ENCODE measurements at places on chromosomes 1 and 21.

GRCh38 chr1:35809114-35810095 lies 1.6 kb downstream of the AGO4 start:
- DNase-seq: no peak

GRCh38 chr1:18508084-18508483 lies 27.4 kb downstream of the KLHDC7A start:
- DNase-seq: no peak

GRCh38 chr1:12568009-12568767 lies 49.8 kb downstream of the DHRS3 start:
- DNase-seq: no peak

DNA sequence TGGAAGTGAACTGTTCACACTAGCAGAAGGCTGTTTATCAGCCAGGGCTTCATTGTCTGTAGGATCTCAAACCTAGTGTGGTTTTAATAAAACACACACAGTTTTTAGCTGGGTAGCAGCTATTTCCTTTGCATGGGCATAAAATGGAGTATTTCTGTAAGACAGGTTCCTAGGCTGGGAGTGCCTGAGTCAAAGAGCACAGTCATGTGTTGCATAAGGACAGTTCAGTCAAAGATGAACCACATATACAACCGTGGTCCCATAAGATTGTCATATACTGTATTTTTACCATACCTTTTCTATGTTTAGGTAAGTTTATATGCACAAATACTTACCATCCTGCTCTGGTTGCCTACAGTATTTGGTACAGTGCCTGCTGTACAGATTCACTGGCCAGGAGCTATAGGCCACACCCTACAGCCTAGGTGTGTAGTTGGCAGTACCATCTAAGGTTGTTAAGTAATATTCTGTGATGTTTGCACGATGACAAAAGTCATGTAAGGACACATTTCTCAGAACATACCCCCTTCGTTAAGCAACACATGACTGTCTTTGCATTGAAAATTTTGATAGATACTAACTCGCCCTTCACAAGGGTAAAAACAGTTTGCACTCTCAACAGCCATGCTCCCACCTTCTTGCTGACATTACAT lies 17.2 kb downstream of the LGALS8 start:
- DNase-seq: no peak

GRCh38 chr1:162905174-162906158 lies 44.5 kb upstream of the CCDC190 start:
- DNase-seq: peak; percentile 77

GRCh38 chr1:18736958-18737357 lies 106.3 kb downstream of the PAX7 start:
- no peak for DNase-seq

DNA sequence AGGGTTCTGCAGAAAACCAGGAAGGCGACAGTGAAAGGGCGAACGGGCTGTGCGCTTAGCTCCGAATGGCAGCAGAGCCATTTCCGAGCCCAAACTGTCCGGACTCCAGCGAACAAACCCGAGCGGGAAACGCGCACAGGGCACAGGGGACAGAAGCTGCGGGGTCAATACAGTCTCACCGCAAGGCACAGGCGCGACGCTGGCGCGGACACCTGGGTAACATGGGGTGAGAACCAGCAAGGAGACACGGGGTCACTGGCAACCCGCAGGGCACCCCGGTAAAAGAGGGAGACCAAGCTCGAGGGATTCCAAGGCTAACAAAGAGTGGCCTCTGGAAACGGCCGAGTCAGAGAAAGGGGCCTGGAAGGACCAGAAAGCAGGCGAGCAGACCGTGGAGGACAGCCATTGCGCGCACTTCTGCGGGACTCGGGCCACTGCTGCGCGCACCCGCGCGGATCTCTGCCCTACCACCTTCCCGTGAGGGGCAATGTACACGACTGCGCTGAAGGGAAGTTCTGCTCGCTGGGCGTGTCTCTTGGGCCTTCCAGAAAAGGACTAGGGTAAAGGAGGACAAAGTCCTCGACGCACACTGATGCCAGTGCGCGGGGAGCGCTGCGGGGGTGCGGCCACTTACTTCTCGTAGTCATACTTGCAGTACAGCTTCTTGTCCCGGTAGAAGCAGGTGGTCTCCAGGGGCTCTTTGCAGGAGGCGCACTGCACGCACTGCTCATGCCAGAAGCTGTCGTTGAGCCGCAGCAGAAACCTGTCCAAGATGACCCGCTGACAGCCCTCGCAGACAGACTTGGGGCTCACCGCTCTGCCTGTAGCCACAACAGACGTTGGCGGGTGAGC lies 3.8 kb downstream of the LMX1A start:
- DNase-seq: peak; percentile 27

DNA sequence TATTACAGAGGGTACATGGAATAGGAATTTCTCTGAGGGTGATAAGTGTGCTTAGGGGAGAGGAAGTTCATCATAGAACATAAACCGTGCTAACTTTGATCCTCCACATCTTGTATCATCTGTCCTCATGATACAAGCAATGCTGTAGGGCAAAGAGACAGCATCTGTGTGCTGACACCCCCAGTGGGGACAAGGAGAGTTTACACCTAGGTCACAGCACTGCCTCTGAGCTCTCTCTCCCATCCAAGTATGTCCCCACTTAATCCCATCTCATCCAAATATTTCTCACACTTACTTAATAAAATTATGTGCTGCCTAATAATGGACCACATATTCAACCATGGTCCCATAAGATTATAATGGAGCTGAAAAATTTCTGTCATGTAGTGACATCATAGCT lies 4.3 kb upstream of the TEDDM1 start:
- DNase-seq: no peak

DNA sequence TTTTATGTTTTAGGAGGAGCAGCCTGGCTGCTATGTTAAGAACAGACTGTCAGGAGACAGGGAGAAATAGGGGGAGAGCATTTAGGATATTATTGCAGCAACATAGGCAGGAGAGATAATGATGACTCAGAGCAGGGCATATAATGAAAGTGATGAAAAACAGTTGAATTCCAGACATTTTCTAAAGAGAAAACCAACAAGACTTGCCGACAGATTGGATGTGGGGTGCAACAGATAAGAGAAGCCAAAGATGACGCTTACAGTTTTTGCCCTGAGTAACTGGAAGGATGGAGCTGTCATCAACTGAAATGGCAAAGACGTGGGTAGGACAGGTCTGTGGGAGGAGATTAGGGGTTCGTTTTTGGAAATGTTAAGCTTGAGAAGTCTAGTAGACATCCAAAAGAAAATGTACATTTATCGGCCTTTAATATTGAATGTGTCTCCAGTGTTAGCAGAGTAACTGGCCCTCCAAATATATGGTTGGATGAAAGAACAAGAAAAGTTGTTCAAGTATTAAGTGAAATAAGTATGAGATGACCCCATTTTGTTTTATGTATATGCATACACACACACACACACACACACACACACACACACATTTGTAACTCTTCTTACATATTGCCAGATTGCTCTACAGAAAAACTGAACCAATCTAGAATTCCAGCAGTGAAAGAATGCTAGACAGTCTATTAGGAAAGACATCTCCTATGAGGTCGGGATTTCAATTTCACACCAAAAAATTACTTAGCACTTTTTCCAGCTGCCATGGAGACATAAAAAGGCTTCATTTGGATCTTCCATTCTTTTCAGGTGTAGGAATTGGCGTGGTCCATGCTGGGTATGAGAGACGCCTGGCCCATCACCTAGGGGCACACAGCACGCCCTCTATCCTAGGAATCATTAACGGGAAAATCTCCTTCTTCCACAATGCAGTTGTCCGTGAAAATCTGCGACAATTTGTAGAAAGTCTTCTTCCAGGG lies 17.2 kb downstream of the DNAJC16 start:
- no peak for DNase-seq

GRCh38 chr1:68185743-68186142 lies 46.6 kb downstream of the WLS start:
- no peak for DNase-seq

DNA sequence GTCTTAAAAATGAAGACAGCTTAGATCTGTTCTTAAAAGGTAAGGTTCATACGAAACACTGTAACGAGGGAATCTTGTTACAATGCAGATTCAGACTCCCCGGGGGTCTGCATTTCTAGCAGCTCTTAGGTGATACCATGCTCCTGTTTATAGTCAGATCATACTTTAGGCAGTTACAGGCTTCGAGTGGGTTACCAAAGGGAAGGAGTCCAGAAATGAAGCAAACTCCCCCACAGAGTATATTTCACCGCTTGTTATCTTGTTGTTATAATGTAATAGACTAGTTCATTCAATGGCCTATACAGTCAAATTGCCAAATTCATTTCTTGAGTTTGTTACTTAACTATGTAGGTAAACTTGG lies 601.1 kb downstream of the USP25 start:
- DNase-seq: no peak

DNA sequence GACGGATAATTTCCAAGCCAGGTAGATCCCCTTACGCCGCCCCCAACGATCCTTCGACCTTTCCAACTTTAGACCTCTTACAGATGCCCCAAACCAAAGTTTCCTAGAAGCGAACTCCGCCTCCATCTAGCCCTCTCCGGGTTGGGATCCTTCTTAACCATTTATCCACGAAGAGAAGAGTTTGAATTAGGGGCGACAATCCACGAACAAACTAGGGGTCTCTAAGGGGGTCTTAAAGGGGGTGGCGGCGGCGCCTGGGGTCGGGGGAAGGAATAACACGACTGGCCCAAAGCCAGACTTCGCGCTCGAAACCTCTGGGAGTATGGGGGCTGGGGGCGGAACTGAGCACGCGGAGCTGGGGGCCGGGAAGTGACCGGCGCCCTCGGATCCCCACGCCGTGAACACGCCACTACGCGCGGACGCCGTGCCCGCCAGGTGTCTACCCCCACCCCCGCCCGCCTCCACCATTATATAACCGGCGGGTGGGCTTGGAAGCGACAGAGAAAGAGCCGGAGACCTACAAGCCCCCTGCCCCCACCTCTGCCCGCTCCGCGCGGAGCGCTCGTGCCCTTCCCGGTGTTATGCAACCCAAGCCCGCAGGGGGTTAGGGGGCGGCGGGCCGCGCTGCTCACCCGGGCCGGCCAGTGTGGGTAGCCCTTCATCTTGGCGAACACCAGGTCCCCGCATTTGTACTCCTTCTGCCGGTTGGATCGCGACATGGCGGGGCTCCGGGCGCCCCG lies 594 bp downstream of the HDGF start:
- peak; percentile 51 for DNase-seq

DNA sequence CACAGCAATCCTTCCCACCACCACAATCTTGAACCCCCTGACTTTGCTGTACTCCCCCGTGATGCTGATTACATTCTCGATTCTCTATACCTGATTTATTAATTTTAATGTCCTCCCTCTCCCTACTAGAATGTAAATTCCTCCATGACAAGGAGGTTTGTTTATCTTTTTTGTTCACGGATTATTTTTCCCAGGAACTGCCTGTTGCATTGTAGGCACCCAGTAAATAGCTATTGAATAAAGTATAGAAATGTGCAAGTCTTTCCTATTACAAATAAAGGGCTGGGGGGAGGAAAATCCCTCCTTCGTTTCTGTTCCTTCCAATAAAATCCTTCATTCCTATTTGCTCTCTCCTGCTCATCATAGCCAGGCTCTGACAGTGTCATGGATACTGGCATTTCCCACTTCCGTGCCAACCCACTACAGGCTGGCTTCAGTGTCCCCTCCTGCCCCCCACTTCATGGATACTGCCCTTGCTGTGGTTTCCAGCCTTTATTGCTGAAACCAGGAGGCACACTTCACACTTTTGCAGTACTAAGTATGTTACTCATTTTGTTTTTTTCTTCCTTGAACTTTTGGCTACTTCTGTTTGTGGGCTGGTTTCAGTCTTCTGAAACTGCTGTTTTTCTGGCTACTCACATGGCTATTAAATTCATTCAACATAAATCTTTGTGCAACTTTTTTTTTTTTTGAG lies 7.5 kb downstream of the KIF1B start:
- DNase-seq: peak; percentile 43

DNA sequence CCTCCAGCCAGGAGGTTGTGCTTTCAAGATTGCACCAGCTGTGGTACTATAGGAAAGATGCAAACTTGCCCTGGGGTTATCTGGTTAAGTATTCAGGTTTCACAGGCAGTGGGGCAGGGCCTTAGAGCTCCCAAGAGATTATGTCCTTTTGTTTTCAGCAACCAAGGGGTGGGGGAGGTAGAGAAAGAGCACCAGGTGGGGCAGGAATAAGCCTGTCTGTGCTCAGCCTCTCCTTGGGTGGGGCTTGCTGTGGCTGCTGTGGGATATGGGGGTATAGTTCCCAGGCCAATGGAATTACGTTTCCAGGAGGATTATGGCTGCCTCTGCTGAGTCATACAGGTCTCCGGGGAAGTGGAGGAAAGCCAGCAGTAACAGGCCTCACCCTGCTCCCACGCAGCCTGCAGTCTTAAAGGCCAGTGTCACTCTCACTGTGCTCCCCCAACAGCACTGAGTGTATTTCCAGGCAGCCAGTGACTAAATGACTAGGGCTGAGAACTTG lies 508.6 kb downstream of the RWDD3 start:
- peak; percentile 6 for DNase-seq

- no peak for DNase-seq
Measured at GRCh38 chr1:216461466-216461865, 38.2 kb upstream of the USH2A start.

DNA sequence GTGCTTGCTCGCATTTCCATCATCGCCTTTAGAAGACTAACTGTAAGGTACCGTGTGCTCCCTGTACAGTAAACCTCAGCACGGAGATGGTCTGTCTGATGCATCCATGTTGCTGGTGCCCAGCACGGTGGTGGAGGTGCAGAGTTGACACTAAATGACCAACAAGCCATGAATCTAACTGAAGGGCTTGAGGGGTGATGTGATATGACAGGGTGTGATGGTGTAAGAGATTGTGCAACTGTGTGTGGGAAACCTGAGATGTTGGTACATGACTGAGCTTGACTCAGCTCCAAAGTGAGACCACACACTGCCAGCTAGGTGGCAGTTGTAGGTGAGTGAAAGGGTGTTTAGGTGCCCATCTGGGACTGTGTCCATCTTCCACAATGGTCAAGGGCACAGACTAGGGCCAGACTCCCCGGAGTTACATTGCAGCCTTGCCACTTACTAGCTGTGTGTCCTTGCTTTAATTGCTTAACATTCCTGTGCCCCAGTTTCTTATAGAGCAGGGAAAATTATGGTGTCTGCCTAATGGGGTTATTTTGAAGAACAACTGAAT lies 21.4 kb downstream of the SLC2A1 start:
- DNase-seq: peak; percentile 91

DNA sequence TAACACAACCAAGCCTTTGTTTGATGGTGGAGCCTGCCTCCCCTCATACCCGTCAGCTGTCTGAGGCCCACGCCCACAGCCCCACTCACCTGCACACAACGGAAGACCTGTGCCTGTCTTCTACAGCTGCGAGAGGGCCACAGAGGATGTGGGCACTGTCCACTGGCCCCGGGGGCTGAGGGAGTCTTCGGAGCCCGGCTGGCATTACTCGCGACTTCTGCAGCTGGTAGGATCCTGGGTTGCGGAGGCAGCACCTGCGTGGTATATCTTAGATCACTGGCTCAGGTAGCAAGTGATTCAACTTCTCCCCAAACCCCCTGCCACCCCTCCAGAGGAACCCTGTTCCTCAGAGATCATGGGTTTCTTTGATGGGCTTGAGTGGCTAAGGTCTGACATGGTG lies 109.9 kb downstream of the EDEM3 start:
- DNase-seq: no peak

DNA sequence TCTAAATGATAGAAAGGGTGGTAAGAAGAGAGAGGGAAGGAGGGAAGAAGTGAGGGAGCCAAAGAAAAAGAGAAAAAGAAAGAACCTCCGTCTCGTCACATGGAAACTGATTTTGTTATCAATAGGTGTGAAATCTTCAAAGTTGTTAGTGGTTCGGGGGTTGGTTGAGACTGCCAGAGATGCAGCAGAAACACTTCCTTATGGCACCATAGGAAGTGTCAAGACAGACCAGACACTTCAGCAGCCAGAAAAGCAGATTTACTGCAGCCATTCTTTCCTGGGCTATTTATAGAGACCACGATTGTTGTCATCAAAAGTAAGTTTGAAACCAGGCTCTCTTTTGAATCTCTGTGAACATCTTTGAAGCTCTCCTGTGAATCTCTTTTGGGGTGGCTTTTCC lies 150.5 kb downstream of the PLPPR5 start:
- DNase-seq: no peak

Measured in Daoy (cell line).